Effector CD8-positive, alpha-beta T cell (primary cell): ENCODE measurements at places on chromosomes 7 and 10.

DNA sequence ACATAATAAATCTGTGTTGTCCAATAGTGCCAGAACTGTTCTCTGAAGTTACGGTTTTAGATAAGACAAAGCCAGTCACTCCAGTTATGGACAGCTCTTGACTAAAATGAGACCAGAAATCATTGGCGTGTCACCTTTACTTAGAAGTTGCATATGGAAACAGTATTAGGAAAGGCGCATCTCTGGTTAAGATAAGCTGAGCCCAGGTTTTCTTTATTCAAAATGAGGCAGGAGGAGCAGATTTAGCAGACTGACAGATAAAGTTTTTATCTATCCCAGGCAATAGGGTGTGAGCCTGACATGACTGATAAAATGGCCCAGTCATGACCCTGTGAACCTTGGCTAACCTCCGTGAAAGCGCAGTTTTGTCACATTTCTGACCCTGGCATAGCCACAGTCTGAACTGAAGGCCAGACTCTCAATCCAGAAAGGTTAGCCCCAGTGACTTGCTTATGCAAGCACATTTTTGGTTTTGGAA, 4.2 kb downstream of the CYP26A1 start:
- no peak for DNase-seq

- no peak for DNase-seq
Measured at GRCh38 chr7:50869108-50869725, 86.5 kb upstream of the GRB10 start.

DNA sequence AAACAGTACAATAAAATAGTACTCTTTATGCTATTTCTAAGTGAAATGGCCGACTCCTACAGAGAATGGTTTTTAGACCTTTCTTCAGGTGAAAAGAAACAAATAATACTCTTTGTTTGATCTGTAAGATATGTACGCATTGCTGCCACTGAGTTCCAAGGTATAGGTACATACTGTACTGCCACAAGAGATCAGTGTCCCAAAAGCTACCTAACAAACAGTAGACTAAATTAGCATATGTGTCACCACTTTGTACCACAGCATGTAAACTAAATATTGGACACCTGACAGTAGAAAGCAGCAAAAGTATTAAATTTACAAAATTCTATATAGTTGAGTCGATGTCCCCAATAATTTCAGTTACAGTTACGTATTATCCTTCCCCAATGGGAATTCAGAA, 14.4 kb downstream of the MTPN start:
- no peak for DNase-seq

DNA sequence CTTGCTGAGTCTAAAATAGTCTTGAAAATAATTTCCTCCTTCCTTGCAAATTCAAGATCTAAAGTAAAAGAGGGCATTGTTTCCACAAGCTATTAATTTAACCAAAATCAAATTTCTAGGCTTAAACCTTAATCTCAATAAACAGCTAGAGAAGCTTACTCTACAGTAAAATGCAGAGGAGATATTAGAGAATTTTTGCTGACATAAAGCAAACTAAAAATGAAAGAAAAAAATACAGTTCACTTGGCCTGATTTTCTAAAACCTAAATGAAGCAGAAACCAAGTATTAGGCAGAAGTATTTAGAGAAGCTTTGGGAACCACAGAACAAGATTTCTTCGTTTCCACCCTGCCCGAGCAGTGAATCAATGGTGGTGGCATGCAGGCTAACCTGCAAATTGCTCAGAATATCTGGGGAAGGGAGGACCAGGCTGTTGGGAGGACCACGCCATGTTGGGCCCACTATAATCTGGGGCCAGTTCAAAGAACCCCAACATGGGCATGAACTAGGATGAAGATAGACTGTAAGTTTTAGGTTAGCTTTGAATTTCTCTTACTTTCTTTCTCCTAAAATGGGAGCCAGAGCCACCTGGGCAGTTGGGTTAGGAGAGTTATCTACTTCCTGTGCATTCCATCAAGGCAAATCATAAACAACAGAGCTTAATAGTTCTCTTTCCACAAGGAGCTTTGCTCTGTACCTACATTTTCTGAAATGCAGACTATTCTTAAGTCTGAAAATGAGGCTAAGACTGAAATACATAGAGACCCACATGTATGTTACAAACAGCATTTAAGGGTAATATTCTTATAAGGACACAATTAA, 4.1 kb downstream of the LAMB1 start:
- no peak for DNase-seq

DNA sequence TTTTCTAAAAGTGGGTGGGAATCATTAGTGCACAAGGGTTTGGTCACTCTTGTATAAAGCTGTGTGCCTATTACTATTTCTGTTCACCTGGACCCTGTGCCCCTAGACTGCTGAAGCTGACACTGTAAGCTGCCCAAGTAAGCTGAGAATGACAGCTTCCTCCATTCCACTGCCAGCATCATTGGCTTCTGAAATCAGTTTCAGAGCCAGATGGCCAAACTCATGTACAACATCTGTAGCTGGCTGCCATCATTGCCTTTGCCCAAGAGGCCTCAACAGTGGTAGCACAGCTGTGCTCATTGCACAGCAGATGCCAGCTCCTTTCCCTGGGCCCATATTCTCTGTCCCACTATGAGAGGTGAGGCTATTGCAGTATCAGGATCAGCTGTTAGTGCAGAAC, 165.7 kb downstream of the CPEB3 start:
- DNase-seq = no peak

DNA sequence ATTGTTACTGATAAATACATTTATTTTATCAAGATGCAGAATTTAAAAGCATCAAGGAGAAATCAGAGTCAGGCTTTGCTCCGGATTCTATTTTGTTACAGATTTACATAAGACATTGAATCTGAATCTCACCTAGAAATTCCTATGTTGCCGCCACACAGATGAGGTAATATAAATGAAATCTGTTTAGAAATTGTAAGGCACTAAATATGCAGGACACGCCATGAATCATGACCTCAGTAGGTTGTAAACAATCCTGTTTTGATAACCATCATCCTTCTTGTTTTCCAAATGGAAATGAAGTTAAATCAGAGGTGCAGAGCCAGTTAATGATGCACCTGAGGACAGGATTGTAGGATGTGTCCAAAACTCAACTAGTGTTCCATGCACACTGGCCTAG, 778.0 kb downstream of the MAGI2 start:
- no peak for DNase-seq

- DNase-seq = no peak
Measured at GRCh38 chr7:40535678-40536077, 400.9 kb downstream of the SUGCT start.

GRCh38 chr7:108122181-108122580, 8.0 kb downstream of the LAMB4 start:
- no peak for DNase-seq

DNA sequence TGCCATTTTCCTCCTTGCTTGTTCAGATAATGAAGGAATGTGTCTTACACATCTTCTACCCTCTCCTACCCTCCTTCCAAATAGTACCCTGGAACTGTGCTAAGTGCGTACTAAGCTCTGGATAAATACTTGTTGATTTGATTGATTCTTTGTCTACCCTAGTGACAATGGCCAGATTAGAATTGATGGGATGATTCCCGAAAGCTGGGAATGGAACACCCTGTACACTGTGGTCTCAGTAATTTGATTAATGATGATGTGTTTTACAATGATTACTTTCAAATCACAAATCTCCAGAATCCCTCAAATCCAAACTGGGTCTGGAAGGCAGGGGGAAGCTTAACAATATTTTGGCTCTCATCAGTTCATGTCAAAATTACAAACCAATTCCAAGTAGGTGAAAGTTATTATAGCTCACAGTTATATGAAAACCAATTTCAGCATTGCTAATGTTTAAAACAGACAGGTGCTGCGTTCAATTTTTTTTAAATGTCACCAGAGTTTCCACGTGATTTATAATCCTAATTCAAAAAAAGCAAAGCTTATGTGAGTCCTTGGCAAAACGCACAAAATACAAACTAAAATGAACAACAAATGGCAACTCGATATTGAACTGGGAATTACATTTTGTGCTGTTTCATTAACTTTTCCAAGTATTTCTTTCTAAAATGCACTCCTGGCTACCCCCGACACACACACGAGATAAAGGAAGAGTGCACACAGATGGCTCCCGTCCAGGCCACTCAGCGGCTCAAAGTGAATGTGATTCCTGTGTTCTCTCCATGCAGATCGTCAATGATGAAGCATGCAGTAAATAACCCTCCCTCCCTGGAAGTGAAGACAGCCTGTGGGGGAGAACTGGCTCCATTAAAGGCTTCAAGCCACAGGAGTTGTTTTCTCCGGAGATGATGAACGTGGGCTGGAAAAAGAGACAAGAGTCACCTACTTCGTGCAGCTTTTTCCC, 21.7 kb upstream of the ADRB1 start:
- no peak for DNase-seq

DNA sequence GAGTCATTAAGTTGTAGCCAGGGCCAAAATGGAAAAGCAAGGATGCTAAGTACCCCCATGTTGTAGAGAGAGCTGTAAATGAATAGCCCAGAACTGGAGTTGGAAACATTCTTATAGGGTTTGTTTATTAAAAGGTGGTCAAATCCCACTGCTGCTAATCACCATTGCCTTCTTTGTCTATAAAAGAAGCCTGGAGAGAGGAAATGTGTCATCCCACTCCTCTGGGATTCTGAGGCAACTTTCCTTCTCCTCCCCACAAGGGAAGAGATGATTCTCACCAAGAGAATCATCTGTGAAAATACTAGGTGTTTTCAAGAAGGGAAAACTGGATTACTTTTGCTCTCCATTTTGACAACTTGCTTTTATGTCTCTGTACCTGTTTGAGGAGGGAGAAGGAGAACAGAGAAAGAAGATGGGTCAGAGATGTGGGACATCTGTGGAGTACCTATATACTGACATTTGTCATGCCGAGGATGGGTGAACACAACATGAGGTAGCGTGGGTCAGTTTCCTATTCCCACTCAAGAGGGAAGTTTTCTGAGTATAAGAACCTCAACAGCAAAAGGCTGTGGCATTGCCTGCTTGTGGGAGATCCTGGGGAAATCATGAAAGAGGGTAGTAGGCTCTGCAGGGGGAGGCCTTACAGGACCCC, 262.2 kb downstream of the KIF20B start:
- no peak for DNase-seq

DNA sequence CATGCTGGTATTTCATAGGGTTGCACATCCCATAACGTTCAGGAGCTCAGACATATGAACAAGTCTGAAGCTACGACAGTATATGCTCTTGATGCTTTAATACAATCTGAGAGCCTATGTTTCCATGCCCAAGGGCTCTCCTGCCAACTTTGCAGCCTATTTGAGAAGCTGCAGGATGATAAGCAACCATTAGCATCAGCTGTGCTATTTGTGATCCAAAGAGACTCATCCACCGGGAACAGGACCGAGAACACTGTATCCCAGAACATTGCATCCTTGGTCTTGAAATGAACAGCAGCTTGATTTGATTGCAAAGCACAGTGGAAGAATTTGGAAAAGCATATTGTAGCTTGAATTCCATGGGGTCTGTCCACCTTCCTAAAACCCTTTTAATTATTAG, 156.2 kb upstream of the PTER start:
- no peak for DNase-seq

DNA sequence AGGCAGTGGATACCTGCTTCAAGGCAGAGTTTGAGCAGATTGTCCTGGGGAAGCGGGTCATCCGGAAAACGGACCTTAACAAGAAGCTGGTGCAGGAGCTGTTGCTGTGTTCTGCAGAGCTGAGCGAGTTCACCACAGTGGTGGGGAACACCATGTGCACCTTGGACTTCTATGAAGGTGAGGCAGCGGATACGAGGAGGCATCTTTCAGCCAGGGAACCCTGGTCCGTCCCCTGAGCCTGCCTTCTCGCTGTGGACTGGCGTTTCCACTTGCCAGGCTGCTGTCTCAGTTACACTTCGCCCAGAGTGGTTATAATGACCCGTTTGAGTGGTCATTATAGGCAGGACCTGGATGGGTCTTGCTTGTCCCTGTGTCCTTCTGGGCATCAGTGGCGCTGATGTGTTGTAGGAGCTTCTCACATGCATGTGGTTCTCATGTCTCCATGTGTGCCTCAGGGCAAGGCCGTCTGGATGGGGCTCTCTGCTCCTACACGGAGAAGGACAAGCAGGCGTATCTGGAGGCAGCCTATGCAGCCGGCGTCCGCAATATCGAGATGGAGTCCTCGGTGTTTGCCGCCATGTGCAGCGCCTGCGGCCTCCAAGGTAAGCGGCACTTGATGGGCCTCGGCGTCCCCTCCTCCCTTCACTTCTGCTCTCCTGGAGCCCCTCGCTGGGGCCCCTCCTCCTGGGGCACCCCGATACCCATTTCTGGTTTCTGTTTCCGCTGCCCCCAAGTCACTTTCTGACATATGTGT, 18.0 kb downstream of the UPP1 start:
- DNase-seq = no peak

DNA sequence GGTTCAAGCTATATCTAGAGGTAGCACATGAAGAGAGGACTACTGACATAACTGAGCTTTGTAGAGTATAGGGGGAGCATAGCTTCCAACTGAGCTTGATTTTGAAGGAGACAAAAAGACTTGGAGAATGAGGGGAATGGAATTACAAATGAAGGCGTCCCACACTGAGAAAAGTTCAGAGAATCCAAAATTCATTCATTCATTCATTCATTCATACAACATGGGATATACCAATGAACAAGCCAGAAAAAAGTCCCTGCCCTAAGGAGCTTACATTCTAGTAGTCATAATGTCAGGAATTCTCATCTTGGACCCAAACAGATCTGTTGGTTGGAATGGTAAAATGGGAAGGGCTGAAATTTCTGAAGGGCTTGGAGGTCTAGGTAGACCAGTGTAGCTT, 62.0 kb downstream of the ENTPD1 start:
- DNase-seq = no peak

- no peak for DNase-seq
Measured at GRCh38 chr10:5499493-5500140, at the start of gene CALML5. CALML5 (minus strand) TSS chr10:5499570; CDS start chr10:5499438, 132 bp downstream.

GRCh38 chr7:121019018-121019417, 30.5 kb downstream of the CPED1 start:
- no peak for DNase-seq

- no peak for DNase-seq
Measured at GRCh38 chr10:114714281-114714741, 56.2 kb upstream of the ABLIM1 start.

DNA sequence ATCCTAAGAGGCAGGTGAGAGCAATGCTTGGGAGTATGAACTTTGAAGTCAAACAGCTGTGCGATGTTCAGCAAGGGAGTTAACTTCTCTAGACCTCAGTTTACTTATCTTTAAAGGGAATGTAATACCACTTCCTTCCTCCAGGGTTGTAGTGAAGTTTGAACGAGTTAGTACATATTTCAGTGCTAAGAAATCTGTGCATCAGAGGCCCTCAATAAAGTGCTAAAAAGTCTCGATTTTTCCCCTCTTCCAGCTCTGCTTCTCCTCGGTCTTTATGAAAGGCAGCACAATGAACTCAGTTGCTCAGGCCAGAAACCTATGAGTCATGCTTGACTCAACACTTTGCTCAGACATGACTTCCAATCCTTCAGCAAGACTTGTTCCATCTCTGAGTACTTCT, 418.9 kb downstream of the MDFIC start:
- DNase-seq = no peak
